ENCODE measurements at places on chromosomes 5 and 9.

DNA sequence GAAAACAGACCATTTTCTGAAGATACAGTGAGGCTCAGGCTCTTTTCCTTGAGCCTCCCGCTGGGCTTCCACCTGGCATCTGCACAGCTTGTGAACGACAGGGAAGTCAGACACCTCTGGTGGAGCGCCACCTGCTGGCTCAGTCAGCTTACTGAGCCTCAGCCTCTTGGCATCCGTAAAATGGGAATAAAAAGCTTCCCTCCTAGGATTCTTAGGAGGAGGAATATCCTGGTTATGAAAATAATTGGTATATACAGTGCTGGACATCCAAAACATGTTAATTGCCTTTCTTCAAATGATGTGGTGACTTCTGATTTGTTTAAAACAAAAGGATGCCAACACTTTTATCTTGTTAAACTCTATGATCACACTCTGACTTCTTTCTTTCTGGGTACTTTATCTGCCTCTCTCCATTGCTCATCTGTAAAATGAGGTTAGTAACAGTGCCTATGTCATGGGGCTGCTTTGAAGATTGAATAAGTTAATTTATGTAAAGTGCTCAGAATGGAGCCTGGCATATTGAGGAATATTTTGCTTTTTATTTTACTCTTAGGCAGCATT is 67.5 kb downstream of the MAMDC2 start:
- DNase-seq = peak; percentile 9

DNA sequence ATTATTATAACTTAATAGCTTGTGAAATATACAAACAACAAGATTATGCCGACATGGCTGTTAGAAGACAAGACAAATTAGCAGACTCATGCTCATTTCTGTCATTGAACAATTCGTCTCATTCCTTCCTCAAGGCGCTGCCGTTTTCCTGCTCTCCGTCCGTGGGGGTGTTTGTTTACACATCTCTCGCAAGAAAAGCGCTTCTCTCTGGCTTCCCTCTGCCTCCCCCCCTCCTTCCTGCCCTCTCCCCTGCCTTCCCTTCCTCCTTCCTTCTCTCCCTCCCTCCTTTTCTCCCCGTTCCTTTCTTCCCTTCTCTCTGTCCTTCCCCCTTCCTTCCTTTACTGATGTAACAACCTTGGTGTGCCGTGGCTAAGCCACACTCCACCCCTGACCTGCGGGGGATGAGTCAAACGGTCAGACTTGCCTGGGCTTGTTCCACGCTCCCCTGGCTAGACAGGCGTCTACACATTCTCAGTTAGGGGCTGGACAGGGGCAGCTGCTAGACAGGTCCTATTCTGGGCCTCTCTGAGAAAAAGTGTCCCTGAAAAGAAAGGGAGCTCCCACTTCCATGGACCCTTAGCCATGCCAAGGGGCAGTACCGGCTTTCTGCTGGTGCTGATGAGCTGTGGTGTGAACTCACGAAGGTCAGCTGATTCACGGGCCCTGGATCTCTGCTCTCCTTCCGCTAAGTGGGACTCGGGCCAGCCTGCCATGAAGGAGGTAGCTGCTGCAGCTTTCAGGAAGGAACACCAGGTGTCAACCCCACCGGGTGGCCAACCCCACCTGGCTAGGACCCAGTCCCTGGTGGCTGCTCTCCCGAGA is 32.0 kb upstream of the SPTLC1 start:
- DNase-seq = no peak

GRCh38 chr5:82754036-82754746 is 323.0 kb downstream of the TMEM167A start:
- DNase-seq = no peak

- DNase-seq = no peak
These were observed 116.0 kb upstream of the RANBP3L start for GRCh38 chr5:36417668-36418067.

GRCh38 chr9:14741369-14741768 is 18.8 kb upstream of the CER1 start:
- DNase-seq = no peak

DNA sequence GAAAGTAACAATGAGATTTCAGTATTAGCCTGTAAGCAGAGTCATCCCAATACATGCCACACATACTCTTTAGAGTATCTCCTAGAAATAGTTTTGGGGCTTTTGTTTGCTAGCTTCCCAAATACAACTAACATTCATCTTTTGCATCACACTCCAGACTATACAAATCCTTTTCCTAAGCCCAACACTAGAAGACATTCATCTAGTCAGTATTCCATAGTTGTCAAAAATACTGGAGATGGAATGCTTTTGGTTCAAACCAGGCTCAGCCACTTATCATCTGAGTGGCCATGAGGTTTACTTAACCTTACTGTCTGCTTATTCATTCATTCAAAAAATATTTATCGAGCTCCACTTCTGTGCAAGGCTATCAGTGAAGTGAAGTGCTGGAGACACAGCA is 205.1 kb upstream of the SGCD start:
- no peak for DNase-seq

DNA sequence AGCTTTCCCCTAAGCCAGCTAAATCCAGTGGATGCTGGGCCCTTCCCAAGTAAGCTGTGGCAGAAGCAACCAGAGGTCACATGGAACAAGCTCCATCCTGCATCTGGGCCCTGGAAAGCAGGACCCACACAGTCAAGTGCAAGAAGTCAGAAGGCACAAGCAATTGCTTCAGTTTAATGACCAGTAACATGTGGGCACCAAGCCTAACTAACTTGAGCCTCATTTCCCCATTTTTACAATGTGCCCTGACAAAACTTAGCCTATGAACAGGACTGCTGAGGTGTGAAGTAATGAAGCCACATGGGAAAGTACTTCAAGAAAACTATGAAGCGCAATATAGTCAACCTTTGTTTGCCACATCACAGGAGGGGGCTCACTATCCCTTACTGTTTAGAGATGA is 90.5 kb downstream of the TLE1 start:
- DNase-seq = no peak

DNA sequence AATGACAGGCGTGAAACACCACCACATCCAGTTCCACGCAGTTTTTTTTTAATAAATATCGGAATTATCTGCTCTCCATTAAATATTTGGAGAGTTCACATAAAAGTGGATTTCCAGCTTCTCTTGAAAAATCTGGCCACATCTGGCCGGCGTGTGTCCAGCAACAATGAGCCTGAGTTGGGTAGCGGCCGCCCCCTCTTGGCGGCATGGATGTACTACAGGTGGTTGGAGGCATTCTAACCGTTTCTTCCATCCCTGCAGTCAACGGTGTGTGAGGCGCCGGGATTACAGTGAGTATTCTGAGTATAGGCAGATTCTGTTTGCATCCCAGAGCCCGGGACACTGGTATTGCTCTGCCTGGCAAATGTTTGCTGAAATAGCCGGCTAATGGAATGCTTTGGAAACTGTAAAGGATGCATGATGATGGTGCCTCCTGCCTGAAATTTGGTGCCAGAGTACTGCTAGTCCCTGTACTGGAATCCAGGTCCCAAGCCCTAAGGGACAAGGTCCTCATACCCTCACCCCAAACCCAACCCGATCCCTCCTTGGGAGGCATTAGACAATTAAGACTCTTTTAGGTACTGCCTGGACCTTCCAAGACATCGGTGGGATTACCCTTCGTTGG is 13.6 kb upstream of the GM2A start:
- DNase-seq = peak; percentile 14

- no peak for DNase-seq
These were observed 237.7 kb upstream of the KLF4 start for GRCh38 chr9:107727086-107727780.

DNA sequence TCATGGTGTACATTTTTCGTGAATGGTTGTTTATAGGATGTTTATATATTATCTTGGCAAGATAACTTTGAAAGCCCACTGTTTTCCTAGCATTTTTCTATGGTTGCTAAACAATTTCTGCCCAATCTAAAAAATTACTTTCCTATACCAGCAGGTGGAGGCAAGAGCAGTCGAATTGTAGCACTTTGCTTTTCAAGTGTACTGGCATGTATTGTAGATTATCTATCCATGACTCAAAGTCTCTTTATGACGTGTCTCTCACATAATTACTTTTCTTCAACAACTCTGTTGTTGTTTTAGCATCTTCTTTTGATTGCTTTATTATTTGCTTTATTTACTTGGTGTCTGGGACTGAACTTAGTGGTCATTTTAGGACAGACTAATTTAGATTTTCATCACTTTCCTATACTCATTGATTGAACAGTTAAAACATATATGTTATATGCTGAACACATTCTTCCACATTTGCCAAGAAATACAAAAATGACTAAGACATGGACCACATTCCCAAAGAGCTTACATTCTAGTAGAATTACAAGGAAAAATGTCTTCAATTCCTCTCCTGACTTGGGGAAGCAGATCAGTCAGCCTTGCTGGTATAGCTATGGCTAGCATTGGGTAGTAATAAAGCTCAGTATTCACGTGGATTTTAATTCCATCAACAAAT is 20.7 kb downstream of the NLN start:
- DNase-seq = no peak

- DNase-seq = no peak
These were observed 32.7 kb upstream of the SLCO6A1 start for GRCh38 chr5:102531506-102531905.

DNA sequence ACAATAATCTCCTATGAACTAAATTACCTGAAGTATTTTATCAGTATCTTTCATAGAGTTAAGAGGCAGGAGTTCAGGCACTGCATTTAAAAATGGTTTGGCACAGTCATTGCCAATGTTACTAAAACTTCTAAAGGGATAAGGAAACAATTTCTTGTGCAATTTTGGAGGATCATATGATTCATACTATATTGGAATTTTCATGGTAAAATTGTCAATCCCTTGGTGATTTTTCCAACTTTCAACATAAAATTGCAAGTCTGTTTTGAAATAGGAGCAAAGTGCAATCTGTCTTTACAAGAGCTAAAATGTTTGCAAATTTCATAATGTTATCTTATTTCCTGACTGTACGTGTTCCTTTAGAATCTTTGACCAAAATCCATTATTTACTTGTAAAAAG is 211.1 kb downstream of the DMRTA1 start:
- DNase-seq = no peak

GRCh38 chr9:100052375-100052774 is 46.4 kb downstream of the ERP44 start:
- DNase-seq = no peak

- no peak for DNase-seq
These were observed 21.0 kb downstream of the EXOC3 start for GRCh38 chr5:463952-464351.

GRCh38 chr5:1078206-1078605 is 33.7 kb downstream of the SLC12A7 start:
- DNase-seq = no peak

DNA sequence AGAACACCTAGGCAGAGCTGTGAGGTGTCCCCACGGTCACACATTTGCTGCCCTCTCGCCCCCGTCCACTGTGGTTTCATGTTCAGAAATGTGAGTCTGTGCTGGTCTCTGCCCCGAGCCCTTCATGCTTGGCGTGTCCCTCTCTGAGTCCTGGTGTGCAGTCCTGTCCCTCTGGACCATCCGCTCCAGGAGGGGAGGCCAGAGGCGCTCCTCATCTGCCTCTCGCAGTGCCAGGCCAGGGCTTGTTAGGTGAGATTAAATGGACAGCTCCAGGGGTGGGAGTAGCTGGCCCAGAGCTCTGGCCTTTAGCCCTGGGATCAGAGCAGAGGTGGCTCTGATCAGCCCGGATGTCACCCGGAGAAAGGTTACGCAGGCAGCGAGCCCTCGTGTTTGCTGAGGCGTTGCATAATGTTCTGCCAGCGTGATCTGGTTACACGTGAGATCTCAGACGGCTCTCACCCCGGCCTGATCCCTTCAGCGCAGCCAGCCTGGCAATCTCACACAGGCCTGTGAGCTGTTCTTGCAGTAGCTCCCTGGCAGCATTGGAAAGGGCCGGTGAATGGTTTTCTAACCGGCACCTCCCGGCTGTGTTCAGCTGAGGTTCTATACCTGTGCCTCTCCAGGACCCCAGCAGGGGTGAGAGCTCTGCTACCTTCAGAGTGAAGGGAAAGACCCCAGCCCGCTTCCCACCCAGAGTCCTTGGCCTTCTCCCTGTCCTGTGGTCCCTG is 24.5 kb downstream of the PTGES2 start:
- no peak for DNase-seq

GRCh38 chr9:75941577-75942311 is 51.3 kb downstream of the PCSK5 start:
- DNase-seq = no peak

Measured in amygdala (tissue), 56 donors.